Femur (tissue), 1 donor: ENCODE measurements at places on chromosomes 4 and X.
A peak's percentile ranks its signal among the peaks of the same experiment; 100 is the strongest.

DNA sequence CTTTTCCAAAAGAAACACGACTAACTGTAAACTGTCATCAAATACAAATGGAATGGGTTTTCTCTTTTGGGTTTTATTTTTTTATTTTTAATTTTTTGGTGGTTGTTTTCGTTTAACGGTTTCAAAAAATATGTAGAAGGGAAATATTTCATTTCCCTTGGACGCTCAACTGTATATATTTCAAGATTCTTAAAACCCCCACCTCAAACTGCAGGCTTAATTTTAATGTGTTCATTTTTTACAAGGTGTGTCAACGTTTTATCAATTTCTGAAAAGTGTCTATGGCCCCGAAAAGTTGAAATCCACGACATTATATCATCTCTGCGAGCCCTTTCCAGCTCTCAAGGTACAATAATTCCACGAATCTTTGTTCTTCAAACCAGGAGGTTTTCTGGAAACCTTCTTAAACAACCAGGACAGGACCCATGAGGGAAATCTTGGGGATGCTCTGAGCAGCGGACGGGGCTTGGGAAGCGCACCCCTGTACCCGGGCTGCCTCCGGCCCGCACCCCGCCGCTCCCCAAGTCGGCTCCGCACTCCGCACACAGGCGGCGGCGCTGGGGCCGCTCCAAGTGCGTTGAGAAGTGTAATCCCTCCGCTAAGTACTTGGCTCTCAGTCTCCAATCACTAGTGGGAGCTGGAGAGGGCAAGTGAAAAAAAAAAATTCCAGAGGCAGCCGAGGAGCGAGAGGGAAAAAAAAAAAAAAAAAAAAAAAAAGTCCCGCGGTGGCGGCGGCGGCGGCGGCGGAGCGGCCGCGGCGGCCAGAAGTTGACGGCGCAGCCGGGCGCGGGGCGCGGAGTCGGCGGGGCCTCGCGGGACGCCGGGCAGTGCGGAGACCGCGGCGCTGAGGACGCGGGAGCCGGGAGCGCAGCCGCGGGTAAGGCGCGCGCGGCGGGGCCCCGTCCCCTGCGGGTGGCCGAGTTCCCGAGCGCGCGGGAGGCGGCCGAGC, at the start of gene BMPR1B:
Gene BMPR1B (plus strand): TSS at position 764 of the 949 bp plus-strand sequence. CDS start 346,470 bp downstream, outside the sequence.
- peak; percentile 66 for DNase-seq

- DNase-seq = no peak
Measured at GRCh38 chr4:101914761-101915160, 124.2 kb downstream of the BANK1 start.

DNA sequence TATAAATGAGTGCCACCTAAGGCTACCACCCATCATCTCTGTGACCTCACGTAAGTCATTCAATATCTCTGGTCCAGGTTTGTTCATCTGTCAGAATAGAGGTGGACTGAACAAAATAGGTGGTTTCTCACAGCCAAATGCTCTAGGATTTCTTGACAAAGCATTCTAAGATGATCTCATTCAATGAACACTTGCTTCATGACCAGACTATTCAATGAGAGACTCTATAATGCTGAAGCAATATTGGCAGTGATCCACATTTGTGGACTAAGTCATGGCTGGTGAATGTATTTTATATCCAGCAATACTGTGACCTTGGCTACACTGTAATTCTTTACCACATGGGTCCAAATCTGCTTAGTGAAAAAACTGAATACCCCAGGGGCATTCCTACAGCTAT, 37.9 kb downstream of the LDB2 start:
- no peak for DNase-seq

- DNase-seq = no peak
Measured at GRCh38 chr4:73139991-73140390, 70.5 kb upstream of the COX18 start.

- DNase-seq = no peak
Measured at GRCh38 chr4:146932116-146932515, 13.5 kb downstream of the TTC29 start.

DNA sequence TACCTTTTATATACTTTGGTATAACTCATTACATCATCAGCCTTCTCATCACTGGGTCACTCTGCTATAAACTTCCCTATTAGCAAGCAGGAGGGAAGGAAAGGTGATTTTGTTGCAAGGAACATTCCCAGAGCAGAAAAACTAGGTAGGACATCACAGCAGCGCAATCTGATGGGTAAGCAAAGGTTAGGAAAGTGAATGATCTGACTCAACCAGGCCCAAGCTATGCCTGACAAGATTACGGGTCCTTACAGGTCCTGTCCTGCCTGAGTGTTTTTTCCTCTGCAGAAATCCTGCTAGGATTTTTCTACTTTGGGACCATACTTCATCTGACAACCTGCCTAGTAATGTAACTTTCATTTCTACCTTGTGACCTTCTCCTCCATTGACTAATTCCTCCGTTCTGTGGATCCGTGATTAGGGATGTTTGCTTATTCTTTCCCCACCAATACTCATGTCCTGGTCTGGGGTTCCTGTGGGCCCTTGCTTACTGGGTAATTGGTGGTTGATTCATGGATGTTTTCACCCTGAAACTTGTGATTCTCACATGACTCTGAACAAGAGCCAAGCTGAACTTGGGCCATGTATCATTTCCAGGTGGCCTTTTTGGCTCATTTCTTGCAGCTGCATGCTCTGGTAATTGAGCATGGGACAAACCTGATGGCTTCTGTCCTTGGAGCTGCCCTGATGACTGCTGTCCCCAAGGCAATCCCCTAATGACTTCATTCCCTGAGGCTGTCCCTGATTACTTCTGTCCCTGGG, 111.9 kb upstream of the KIT start:
- no peak for DNase-seq

GRCh38 chr4:88802585-88803286, 105.1 kb upstream of the NAP1L5 start:
- DNase-seq = no peak

- DNase-seq = no peak
Measured at GRCh38 chr4:70623323-70623722, 5.2 kb upstream of the ENAM start.

- no peak for DNase-seq
Measured at GRCh38 chr4:139245590-139245989, 34.4 kb downstream of the MGARP start.

- DNase-seq = no peak
Measured at GRCh38 chrX:47634871-47635575, 5.3 kb upstream of the CFP start.

GRCh38 chr4:80137631-80138030, 59.7 kb upstream of the PRDM8 start:
- no peak for DNase-seq

- no peak for DNase-seq
Measured at GRCh38 chr4:82898322-82899243, 2.0 kb upstream of the THAP9 start.

DNA sequence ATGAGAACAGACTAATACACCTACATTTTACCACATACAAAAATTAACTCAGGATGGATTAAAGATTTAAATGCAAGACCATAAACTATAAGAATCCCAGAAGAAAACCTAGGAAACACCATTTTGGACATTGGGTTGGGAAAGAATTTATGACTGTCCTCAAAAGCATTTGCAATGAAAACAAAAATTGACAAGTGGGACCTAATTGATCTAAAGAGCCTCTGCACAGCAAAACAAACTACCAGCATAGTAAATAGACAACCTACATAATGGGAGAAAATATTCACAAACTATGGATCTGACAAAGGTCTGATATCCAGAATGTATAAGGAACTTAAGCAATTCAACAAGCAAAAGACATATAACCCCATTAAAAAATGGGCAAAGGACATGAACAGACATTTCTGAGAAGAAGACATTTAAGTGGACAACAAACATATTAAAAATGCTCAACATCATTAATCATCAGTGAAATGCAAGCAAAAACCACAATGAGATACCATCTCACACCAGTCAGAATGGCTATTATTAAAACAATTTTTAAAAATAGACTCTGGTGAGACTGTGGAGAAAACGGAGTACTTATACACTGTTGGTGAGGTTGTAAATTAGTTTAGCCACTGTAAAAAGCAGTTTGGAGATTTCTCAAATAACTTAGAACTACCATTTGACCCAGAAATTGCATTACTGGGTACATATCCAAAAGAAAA, 221.7 kb upstream of the DIPK2B start:
- DNase-seq = no peak

GRCh38 chr4:71558248-71558647, 219.4 kb downstream of the SLC4A4 start:
- no peak for DNase-seq

DNA sequence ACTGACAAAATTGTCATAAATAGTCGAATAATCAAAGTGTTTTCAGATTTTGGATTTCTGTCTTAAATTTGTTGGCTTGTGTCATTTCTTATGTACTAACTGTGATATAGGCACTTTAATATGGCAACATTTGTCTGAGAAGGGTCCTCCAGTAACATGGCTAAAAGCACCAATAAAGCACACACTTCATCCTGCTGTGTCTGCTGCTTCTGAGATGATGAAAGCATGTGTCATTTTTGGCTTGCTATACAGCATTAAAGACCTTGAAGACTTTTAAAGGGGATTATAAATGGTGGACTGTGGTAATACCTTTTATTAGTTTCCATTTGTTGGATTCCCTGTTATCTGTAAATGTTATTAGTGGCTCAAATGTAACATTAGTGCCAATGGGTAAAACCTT, 551.8 kb upstream of the GRID2 start:
- DNase-seq = no peak

DNA sequence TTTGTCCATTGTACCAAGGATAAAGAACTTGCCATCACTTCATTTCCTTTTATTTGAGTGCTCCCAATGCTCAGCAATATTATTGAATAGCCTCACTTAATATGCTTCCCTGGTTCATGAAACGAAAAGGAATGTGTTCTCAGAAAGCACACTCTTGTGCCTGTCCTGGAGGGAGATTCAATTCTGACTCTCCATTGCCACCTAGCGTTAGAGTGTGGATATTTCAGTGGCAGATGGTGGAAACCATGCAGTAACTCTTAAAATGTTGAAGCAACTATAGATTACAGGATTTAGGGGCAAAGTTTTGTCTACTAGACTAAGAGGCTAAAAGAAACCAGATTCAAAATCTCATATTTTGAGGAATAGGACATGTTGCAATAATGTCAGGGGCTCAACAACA, 36.0 kb downstream of the GAB3 start:
- peak; percentile 63 for DNase-seq

- no peak for DNase-seq
Measured at GRCh38 chr4:26737385-26737784, 123.3 kb upstream of the STIM2 start.

DNA sequence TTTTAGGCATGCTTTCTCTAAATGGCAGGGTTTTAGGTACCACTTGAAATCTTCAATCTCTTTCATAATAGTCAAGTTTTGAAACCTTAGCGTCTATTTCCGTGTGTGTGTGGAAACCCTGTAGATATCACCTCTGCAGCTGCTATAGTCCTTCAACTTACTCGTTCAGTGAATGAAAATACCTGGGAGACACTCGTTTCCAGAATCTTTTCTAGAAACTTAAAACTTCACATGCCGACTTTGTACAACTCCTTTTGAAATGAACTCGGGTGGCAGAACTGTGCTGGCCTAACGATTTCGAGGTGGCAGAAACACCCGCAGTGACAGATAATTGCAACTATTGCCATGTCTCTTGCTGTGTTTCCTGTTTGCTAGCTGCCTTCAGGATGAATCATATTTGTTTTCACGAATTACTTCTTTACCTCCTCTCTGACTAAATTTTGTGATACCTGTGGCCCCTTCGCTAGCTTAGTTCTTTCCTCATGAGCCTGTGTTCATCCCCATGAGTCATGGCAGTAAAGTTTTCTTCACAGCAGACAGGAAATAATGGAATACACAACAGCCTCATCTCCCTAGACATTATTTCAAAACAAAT, 104.7 kb upstream of the SMIM10 start:
- no peak for DNase-seq

DNA sequence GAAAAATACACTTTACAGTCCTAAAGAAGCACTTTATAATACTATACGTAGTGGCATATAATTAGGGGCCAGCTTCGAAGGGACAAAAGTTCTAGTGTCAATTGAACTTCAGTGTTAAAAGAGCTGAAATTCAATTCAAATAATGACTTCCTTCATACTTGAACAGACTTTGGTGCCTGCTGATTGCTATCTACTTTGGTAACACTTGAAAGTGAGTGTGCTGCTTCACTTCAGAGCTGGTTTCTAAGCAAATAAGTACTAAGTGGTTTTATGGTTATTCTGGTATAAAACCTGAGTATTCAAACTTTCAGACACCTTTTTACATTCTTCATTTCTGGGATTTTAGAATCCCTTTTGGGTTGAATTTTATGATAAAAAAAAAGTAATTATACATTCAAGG, 107.0 kb downstream of the SLC4A4 start:
- no peak for DNase-seq
